ENCODE measurements at places on chromosomes 5 and 9. TPM values are rescaled to one million over a fixed set of nuclear protein-coding genes. Genes with fewer than 3 reads are reported as not detected.

- no peaks in the 10 kb centered on the region for H3K27me3 ChIP-seq
- no peak overlapping the region for H3K4me3 ChIP-seq
- H3K27ac ChIP-seq, result no peak overlapping the region
- DNase-seq, result no peak
- H3K36me3 ChIP-seq, result no peaks in the 10 kb centered on the region
- no peaks in the 10 kb centered on the region for H3K4me1 ChIP-seq
Measured at GRCh38 chr5:56587381-56588130, 227.8 kb upstream of the MAP3K1 start.

DNA sequence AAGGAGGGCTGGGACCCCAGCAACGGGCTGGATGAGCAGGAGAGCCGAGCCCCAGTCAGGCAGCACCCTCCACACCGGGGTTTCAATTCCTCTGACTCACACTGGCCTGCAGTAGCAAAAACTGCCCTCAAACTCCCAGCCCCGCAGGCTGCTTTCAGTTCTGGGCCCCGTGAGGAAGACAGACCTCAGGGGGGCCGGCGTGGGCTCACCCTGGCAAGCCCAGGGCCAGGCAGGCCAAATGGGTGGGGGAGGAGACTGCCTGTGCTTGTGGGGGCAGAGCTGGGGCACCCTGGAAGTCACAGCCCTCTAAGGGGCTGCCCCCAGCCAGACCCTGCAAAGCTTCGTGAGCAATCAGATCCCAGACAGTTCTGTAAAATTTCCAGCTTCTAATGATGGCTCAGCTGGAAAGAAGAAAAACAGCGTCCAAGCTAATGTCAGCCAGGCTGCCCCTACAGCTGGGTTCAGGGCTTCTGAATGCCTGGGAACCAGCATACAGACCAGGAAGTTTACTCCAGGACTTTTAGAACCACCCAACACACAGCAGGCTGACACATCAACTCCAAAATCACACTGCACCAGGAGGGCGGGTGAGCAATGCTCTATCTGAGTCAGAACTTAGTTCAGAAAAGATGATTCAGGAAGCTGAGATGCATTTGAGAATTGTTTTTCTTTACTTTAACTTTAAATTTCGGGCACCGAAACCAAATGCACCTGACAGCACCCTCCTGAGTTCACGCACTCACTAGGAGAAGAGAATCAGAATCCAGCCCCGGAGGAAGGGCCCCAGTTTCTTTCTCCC is 34.7 kb downstream of the LPCAT1 start:
- no peaks in the 10 kb centered on the region for H3K4me1 ChIP-seq
- H3K4me3 ChIP-seq, result no peak overlapping the region
- H3K36me3 ChIP-seq, result no peaks in the 10 kb centered on the region
- no peak overlapping the region for H3K27ac ChIP-seq

DNA sequence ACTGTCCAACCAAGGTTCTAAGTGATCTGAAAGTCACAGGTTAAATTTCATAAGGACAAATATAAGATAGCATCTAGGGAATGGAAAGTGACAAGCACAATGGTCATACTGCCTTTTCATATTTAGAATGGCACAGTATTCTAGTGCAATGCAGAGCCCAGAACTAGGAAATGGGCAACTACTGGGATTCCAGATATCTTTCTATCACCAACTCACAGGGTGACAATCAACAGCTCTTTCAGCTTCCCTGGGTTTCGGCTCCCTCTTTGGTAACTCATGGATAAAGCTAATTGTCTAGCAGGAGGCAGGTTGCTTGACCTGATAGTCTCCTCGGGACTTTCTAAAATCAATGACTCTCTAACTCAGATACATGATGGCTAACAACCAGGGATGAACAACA is 60.4 kb downstream of the NR3C1 start:
- no peaks in the 10 kb centered on the region for H3K36me3 ChIP-seq
- no peak overlapping the region for H3K4me3 ChIP-seq
- H3K4me1 ChIP-seq, result no peaks in the 10 kb centered on the region
- H3K27ac ChIP-seq, result no peak overlapping the region
- H3K27me3 ChIP-seq, result no peaks in the 10 kb centered on the region
- DNase-seq, result no peak

GRCh38 chr9:90900130-90900529 is 98.5 kb downstream of the SYK start:
- H3K27ac ChIP-seq, result no peak overlapping the region
- H3K4me3 ChIP-seq, result no peak overlapping the region
- DNase-seq, result no peak
- no peaks in the 10 kb centered on the region for H3K4me1 ChIP-seq
- H3K36me3 ChIP-seq, result no peaks in the 10 kb centered on the region

DNA sequence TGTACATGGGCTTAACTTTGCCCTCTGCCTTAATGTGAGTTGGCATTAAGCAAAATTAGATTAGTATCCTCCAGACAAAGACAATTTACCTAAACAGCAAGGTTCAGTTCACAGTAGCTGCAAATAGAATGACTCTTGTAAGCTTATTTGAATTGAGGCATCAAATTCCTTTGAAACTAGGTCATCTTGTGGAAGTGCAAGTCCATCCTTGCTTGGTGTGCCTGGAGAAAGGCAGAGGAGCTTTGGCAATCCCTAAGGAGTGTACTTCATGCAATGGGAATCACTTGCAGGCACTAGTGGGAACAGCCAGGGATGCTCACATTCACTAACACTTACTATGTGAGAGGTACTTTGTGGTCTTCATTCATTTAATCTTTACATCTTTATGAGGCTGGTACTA is 118.3 kb downstream of the DRD1 start:
- H3K27ac ChIP-seq, result no peak overlapping the region
- DNase-seq, result no peak
- H3K4me1 ChIP-seq, result no peaks in the 10 kb centered on the region
- H3K36me3 ChIP-seq, result no peaks in the 10 kb centered on the region

DNA sequence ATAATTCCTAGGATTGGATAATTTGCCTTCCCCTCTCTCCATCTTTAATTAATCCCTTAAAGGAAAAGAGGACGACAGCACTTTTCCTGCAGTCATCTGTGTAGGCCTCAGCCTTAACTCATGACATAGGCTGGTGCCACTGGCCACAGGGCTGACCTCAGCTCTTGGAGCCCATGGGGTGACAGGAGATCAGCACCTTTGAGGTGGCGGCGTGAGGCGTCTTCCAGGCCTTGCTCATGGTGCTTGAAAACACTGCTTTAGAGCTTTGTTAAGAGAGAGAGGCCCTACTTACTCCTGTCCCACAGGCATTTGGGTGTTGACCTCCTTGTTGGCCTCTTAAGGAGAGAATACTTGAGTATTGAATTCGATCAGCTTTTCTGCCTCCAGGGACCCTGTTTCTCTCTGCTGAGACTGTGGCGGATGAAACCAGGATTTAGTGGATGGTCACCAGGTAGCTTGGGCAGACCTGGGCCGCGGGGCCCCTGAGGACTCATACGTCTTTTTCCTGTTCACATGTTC is 23.4 kb downstream of the TENT4A start:
- peaks cover 13% of the 10 kb centered on the region for H3K4me1 ChIP-seq
- no peaks in the 10 kb centered on the region for H3K27me3 ChIP-seq
- H3K27ac ChIP-seq, result no peak overlapping the region
- H3K4me3 ChIP-seq, result no peak overlapping the region
- DNase-seq, result no peak
- no peaks in the 10 kb centered on the region for H3K36me3 ChIP-seq

- no peaks in the 10 kb centered on the region for H3K36me3 ChIP-seq
- H3K27ac ChIP-seq, result no peak overlapping the region
- H3K27me3 ChIP-seq, result no peaks in the 10 kb centered on the region
- DNase-seq, result no peak
- H3K4me3 ChIP-seq, result no peak overlapping the region
Measured at GRCh38 chr9:19629488-19629887, 159.3 kb downstream of the SLC24A2 start.

DNA sequence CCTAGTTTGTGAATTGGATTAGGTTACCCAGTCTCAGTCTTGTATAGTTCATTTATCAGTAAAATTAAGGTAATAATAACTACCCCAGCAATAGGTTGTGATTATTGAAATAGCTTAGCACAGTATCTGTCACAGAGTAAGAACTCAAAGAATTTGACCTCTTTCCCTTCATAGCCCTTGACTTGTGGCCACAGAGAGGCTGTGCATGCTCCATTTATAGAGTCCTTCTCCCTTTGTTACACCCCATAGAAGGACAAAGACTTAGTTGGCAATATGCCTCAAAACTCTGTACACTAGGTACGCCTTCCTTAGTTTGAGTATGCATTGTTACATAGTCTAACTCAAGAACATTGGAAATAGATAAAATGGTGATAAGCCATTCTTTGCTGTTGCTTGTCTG is 257.2 kb downstream of the KCTD16 start:
- no peaks in the 10 kb centered on the region for H3K4me1 ChIP-seq
- DNase-seq, result no peak
- no peaks in the 10 kb centered on the region for H3K27me3 ChIP-seq

DNA sequence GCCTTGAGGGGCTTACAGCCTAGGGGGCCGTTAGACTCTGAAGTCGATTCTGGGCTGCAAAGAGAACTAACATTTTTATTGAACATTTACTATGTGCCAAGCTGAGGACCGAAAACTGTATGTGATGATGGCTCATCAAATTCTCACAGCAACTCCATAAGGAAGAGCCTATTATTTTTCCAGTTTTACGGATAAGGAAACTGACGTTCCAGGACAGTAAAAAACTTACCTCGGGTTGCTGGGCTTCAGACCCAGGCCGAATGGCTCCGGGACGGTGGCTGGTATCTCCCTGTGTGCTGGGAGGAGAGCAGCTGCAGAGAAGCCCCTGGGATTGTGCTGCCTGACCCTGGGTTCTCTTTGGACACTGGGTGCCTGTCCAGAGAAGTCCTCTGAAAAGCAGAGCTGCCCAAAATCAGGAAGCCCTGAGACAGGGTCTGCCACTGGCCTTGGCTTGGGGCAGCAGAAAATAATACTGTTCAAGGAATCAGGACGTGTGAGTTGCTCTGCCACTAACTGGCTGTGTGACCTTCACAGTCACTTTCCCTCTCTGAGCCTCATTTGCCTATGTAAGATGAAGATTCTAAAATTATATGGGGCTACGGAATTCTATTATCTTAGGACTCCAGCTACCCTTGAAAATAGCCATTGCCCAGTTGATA is 116.3 kb upstream of the CPEB4 start:
- no peak overlapping the region for H3K27ac ChIP-seq
- H3K4me1 ChIP-seq, result no peaks in the 10 kb centered on the region
- no peaks in the 10 kb centered on the region for H3K36me3 ChIP-seq
- no peak overlapping the region for H3K4me3 ChIP-seq
- no peak for DNase-seq

GRCh38 chr9:119157196-119157595 is 212.0 kb downstream of the BRINP1 start:
- no peak for DNase-seq
- no peaks in the 10 kb centered on the region for H3K4me1 ChIP-seq
- no peak overlapping the region for H3K27ac ChIP-seq
- H3K27me3 ChIP-seq, result no peaks in the 10 kb centered on the region
- H3K4me3 ChIP-seq, result no peak overlapping the region

DNA sequence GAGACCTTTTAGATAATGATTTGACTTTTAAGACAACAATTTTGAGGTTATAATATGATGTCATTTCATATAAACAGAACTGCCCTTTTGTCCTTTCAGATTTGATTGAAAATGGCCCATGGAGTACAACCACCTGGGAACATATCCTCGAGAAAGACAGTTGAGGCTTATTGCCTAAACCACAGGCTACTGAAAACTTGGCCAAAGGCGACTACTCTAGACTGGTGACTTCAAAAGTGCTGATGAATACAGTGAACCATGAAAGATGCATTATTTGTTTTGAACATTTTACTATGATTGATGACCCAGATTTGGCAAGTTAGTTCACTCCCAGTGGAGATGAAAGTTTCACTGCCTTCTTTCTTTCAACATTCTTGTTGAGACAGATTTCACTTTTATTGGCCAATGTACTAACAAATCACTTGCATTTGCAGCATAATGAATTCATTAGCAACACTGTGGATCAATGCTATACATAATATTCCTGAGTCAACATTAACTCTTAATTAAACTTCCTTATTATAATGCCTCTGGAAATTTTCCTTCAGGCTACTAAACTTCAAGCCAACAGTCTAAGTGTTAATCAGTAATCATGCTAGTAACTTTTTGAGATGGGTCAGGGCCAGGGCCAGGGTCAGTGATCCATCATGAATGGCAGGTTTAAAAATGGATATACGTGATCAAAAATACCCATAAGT is 480.3 kb downstream of the RAB3C start:
- H3K27me3 ChIP-seq, result no peaks in the 10 kb centered on the region
- no peak for DNase-seq
- H3K4me1 ChIP-seq, result no peaks in the 10 kb centered on the region
- H3K4me3 ChIP-seq, result no peak overlapping the region
- no peak overlapping the region for H3K27ac ChIP-seq
- no peaks in the 10 kb centered on the region for H3K36me3 ChIP-seq

DNA sequence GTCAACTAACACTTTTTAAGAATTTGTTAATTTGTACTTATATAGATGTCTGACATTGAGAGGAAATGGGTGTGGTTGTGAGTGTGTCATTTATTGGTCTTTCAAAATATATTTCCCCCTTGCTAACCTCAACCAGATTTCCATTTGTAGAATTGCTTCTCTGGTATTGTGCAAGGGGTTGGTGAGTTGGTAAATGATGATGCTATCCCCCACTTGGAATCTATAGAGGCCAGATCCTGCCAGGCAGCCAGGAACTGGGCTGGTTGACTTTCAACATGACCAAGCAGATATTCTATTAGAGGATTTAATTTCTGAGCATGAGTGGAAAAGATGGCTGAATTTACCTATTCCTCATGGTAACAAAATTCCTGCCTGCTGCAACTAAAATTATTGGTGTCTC is 306.6 kb upstream of the KIF2A start:
- no peaks in the 10 kb centered on the region for H3K36me3 ChIP-seq
- DNase-seq, result no peak
- H3K27me3 ChIP-seq, result no peaks in the 10 kb centered on the region
- H3K4me1 ChIP-seq, result no peaks in the 10 kb centered on the region
- H3K27ac ChIP-seq, result no peak overlapping the region

GRCh38 chr5:98772415-98773213 is 849 bp upstream of the RGMB start:
- H3K36me3 ChIP-seq, result no peaks in the 10 kb centered on the region
- H3K4me3 ChIP-seq, result peak overlapping the region; percentile 55
- peak overlapping the region; percentile 97 for H3K27ac ChIP-seq
- H3K4me1 ChIP-seq, result no peaks in the 10 kb centered on the region
- H3K27me3 ChIP-seq, result no peaks in the 10 kb centered on the region

- no peak overlapping the region for H3K4me3 ChIP-seq
- H3K27ac ChIP-seq, result no peak overlapping the region
- H3K36me3 ChIP-seq, result no peaks in the 10 kb centered on the region
- H3K27me3 ChIP-seq, result no peaks in the 10 kb centered on the region
Measured at GRCh38 chr5:3024554-3024953, 273.1 kb upstream of the IRX2 start.

DNA sequence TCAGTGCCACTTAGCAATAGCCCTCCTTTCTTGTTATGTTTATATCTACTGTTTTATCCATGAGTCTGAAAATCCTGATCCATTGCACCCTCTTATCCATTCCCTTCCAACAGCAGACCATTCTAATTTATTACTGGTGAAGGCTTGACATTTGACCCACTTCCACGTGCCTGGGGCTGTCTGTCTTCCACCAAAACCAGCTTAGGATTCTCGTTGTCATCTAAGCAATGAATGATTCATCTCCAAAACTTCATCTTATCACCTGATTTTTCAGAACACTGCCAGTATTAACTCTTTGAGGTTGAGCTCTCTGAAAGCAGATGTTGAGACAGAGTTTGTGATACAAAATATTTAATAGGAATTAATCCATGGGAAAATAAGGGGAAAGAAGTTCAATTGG is 277.8 kb upstream of the FBXL7 start:
- H3K4me3 ChIP-seq, result no peak overlapping the region
- H3K27me3 ChIP-seq, result no peaks in the 10 kb centered on the region
- H3K36me3 ChIP-seq, result no peaks in the 10 kb centered on the region
- no peak overlapping the region for H3K27ac ChIP-seq
- no peaks in the 10 kb centered on the region for H3K4me1 ChIP-seq

Gene PPP3R2
- not detected for total RNA-seq

Gene RNF180
- 18.8 TPM for total RNA-seq

Measured in uterus (tissue), 4 donors.